ENCODE measurements at places on chromosomes 6 and 20.

GRCh38 chr20:40637176-40637575, 51.9 kb downstream of the MAFB start:
- DNase-seq, result peak; percentile 13

GRCh38 chr20:50611128-50611810, 80.1 kb downstream of the RIPOR3 start:
- no peak for DNase-seq

GRCh38 chr6:26233649-26234420, 131.2 kb upstream of the BTN3A2 start:
- DNase-seq, result no peak

DNA sequence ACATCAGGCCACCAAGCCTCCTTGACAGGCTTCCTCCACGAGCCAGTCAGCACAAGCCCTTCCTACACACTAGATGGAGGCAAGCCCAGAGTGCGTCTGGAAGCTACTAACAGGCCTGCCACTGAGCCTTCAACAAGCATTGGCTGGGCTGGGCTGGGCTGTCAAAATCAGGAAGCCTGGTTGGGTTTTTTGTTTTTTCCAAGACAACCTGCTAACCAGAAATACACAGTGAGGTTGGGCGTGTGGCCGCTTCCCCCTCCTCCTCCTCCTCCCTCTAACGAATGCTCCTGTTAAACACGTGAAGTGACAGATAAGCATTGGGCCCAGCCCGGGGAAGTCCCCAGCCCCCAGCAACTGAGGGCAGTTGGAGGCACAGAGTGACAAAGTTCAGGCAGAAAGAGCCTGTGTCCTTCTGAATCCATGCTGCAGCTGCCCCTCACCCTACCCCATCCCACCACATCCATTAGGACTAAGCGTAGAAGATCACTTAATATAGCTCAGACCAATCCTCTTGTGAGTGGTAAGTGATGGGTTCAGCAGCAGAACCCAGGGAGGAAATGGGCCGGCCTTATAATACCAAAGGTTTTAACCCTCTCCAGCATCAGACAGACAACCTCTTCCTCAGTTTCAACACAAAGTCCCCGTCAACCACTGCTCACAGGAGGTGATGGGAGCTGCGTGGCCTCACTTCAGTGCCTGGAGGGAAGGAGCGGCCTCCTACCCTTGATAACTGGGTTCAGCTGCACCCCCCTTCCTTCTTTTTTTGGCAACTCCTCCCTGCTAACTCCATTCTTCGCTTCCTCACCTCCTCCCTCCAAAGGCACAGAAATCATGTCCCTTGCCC, 1.1 kb downstream of the NFATC2 start:
- no peak for DNase-seq

GRCh38 chr20:38907918-38908677, 18.1 kb upstream of the FAM83D start:
- no peak for DNase-seq

DNA sequence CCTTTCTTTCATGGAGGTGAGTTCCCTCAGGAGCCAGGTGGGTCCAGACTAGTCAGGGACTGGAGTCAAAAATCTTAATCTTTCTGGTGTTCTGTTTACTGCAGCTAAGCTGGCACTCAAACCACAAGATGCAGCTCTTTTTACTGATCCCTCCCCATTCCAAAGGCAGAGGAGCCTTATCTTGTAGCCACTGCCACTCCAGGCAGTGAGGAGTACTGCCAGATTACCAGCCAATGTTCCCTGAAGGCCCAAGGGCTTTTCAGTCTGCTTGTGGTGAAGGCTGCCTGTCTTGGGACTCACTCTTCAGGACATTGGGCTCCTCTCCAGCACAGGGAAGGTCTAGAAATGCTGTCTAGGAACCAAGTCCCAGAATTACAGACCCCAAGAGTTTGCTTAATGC, 490.4 kb upstream of the ADGRB3 start:
- DNase-seq, result no peak

DNA sequence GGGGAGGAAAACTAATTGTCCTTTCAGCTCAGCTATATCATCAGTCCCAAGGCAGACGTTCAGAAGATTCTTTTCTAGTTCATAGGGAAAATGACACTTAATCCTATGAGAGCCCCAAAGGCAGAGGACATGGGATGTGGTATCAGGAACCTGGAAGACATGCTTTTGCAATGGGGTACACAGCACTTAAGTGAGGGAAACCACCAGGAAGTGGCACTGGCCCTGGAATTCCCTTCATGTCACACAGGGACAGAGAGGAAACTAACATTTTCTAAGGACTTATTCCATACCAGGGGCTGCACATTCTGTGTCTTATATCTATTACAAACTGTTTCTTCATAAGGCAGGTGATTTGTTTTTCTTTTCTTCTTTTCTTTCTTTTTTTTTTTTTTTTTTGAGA, 28.2 kb downstream of the VPS52 start:
- DNase-seq, result no peak

- DNase-seq, result no peak
Observed at GRCh38 chr6:40845553-40845952, 193.5 kb downstream of the UNC5CL start.

GRCh38 chr6:167212713-167213005, 54.9 kb upstream of the GPR31 start:
- DNase-seq, result no peak

- DNase-seq, result no peak
Observed at GRCh38 chr20:20204256-20204655, 151.9 kb downstream of the CFAP61 start.

GRCh38 chr6:19477563-19477962, 359.6 kb upstream of the ID4 start:
- no peak for DNase-seq

All from type B pancreatic cell (in vitro differentiated cells).